ENCODE measurements at places on chromosomes 11 and 22.

- no peak for DNase-seq
Measured at GRCh38 chr11:14132312-14132711, 169.8 kb downstream of the SPON1 start.

DNA sequence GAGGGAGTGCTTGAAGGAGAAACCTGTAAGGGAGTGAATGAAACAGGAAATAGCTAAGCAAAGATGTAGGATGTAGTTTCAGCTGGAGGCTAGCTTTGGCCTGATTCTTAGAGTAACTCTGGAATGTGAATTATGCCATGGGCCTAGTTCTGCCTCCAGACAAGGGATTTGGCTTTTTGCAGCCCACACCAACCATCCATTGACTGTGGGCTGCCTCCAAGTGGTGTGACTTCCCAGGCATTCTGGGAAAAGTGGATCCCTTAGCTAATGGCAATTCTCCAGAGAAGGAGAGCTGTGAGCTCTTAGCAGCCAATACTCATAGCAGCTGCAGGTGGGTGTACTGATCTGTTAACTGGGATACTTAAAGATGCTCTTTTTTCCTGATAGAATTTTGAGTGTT is 2.0 kb upstream of the OR9I1 start:
- no peak for DNase-seq

GRCh38 chr11:23205156-23205871 is 345.0 kb upstream of the CCDC179 start:
- DNase-seq = no peak

DNA sequence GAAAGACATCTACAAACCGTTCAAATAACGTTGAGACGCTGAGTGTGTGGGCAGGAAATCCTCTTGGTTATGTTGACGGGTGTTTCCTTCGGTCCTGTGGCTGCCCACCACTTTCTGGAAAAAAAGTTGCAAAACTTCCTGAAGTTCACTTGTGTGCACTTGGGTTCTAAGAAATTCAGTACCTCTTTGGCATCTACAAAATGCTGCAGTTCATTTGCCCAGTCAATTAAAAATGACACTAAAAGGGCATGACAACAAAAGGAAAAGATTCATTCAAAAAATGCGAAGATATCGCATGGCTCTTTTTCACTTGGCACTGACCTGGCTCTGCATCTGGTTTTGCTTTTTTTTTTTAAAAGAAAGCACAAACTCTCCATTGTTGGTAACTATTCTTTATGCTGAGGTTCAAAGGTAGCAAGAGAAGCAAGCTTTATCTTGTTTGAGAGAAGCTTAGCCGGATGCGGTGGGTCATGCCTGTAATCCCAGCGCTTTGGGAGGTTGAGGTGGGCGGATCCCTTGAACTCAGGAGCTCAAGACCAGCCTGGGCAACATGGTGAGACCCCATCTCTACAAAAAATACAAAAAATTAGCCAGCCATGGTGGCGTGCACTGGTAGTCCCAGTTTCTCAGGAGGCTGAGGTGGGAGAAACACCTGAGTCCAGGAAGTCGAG is 10.6 kb upstream of the XBP1 start:
- DNase-seq = peak; percentile 95

DNA sequence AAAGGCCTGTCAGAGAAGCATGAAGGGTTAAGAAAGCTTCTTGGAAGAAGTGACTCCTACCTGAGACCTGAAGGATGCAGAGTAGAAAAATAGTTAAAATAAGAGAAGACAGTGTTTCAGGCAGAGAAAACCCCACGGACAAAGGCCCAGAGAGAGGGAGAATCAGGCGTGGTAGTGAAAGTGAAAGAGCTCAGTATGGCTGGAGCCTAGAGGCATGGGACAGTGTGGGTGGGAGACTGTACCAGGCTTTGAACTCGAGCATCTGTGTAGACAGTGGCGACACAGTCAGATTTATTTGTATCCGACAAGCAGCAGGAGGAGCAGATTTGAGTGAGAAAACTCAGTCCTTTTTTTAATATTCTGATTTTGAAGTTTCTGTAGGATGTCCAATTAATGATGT is 360.0 kb downstream of the OPCML start:
- no peak for DNase-seq

DNA sequence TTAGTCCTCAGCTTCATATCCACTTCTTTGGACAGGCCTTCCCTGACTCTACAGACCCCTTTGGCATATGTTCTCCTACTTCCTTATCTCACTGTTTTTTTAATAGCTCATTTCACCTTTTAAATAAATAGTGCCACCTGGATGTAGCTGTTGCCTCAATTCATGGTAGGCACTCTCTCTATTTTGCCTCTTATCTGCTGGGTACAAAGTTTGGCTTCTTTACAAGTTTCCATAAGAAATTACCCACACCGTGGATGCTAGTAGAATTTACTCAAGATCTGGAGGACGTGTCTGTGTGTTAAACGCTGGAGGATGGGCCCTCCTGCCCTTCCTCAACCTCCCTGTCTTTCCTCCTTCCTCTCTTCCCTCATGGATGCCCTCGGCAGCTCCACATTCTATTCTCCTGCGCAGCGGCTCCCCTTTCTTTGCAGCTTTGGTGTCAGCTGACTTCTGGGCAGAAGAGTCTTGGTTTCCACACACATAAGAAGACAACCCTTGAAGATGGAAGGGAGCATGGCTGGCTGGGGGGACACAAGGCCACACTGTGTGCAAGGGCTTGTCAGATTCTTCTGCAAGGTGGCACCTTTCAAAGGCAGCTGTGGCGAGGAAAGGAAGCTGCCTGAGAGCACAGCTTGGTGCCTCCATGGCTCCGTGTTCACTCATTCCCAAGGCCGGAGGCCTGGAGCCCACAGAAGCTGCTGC is 212.6 kb downstream of the SNX19 start:
- DNase-seq = no peak

- DNase-seq = no peak
Measured at GRCh38 chr11:3194016-3194816, 24.4 kb downstream of the MRGPRG start.

DNA sequence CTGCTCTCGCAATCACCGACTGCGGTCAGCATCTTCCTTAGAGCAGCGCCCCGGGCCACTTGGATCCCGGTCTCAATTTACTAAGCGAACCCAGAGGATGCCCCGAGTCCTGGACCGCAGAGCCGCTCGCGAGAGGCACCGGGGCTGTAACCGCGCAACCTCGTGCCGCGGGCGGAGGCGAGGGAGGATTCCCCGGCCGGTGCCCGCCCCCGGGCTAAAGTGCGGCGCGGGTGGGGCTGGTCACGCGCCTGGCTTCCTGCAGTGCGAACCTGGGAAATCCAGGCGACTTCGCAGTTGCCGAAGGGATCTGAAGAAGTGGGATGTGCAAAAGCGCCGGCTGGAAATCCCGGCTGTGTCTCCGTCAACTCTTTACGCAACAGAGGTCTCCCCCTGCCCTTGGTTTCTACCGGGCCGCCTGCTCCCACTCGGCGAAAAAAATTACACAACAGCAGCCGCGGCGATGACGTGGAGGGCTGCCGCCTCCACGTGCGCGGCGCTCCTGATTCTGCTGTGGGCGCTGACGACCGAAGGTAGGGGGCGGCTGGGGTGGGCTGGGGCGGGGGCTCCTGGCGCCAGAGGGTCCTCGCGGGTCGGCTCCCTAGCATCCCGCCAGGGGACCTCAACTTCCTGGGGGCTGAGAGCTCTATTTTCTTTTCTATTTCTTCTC is at the start of gene NCR3LG1:
NCR3LG1 (plus strand) TSS at position 291 of the 667 bp plus-strand sequence; CDS start at position 461, 170 bp downstream.
- no peak for DNase-seq

DNA sequence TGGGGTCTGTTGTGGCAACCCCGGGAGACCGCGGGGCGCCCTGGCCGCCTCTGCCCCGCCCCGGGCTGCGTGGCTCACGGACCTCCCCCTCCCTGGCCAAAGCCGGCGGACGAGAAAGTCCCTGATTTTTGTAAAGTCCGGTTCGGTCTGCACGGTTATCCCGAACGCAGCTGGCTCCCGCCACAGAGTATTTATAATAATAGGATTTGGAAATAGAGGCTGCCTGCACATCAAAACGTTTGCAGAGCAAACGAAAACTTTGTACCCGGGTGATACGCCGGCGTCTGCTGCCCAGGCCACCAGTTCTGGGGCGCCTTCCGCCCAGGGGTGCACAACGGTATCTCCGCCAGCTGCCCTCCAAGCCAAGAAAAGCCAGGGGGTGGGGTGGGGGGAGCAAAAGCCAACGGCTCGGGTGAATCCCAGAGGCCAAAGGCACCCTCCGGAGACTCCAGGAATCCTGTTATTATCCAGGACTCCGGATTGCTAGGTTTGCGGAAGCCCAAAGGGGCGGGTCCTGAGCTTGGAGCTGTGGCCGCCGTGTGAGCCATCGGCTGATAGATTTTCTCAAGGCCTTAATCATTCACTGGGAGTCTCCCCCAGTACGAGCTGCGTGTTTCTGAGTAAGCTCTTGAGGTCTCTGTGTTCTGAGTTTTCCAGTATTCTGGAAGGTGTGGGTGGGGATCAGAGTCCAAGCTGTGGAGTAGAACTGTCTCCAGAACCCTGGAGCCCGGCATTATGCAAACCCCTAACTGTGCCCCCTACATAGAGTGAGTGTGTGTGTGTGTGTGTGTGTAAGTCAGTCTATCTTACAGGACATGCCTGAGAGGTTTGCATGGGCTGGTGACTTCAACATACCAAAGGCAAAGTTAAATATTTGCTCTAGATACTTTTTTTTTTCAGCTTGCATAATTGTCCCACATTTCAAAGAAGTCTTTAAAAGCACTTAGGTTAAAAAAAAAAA is 673 bp upstream of the SHANK2 start:
- no peak for DNase-seq

GRCh38 chr11:57460758-57461749 is 726 bp downstream of the RTN4RL2 start:
- no peak for DNase-seq

- DNase-seq = no peak
Measured at GRCh38 chr11:28169816-28170215, 61.6 kb downstream of the METTL15 start.

DNA sequence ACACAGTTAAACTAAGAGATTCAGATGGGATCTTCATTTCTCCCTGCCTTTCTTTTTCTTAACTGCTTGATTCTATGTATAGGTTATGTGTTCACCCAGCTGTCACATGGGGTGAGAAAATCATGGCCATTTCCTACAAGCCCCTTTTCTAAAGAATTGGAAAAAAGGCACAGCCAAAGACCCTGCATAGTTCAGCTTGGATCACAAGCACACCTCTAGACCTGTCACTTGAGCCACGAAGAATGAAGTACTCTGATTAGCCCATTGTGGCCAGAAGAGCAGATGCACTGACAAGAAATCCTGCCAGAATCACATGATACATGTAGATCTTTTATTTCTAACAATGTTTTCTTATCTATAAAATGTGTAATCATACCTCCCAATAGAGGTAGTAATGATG is 69.7 kb downstream of the RAB38 start:
- no peak for DNase-seq

GRCh38 chr11:131600628-131601027 is 230.2 kb downstream of the NTM start:
- DNase-seq = no peak

DNA sequence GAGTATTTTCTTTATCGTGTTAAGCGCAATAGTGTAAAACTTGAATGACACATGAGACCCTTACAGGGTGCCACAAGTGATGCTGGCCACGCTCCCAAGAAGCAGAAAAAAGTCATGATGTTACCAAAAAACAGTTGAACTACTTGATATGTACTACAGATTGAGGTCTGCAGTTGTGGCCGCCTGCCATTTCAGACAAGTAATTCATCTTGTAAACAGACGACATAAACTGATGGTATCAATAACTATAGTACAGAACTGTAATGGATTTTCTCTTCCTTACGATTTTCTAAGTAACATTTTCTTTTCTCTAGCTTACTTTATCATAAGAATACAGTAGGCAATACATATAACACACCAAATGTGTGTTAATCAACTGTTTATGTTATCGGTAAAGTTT is 5.5 kb downstream of the CD59 start:
- no peak for DNase-seq

DNA sequence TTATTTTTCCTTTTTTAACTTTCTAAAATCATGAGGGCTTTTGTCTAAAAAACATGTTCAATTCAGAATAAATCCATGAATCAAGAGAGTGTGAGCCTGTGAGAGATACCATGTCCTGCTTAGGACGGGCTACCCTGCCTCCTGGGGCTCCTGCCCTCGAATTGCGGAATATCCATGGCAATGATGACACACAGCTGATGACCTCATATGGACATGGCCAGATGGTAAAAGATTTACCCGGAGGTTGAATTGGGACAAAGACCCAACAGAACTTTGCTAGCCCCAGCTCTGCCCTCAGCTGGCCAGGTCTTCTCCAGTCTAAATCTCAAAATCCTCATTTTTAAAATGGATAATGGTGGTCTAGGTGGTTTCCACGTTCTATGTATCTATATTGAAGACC is 538.1 kb upstream of the API5 start:
- no peak for DNase-seq

DNA sequence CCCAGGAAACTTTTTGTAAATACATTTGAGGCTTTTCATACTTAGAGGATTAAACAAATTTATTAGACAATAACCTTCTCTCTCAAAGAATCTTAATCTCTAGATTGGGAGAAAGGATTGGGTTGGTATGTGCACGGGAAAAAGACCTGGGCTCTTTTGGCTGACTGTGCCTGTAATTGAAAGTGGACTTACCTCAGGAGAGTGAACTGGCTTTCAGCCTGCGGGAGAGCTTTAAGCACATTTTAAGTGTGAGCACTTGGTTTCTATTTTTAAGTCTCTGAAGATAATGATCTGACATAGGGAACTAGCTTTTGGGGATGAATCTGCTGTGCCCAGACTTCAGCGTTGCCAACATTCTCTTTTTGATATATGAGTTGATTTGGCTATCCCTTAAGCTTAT is 35.8 kb downstream of the UVRAG start:
- no peak for DNase-seq

DNA sequence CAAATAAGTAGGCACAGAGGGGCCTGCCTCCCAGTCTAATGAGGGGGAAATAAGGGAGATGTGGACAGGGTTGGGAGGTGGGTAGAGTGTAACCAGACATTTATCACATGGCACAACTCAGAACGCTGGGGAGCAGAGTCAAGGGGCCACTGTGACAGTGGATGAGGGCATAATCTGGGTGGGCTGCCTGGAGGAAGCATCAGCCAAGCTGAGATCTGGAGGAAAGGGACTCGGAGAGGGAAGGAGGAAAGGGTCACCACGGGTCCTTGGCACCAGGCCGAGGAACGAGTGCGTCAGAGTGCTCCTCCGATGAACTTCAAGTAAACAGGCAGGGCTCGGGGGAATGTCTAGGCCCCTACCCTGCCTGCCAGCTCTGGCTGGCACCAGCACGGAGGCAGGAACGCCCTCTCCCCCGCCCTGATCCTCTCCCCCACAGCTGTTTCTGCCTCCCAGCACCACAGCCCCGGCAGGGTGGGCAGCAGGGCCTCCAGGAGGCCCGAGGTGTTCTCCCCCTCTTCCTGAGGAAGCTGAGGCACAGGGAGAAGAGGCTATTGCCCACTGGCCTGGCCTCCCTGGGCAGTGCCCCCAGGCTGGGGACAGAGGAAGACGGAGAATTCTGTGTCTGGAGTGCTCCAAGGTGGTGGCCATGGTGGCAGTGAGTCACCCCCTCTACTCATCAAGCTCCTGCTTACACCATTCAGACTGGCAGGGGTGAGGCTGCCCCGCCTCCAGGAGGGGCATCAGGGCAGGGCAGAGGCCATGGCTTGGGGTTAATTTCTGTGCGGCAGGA is 4.2 kb downstream of the ALDH3B1 start:
- DNase-seq = no peak

Measured in AML-193 (cell line).